ENCODE measurements at places on chromosomes 1 and 21.

GRCh38 chr1:3727042-3727824 is 25.0 kb upstream of the CCDC27 start:
- no peak for DNase-seq

DNA sequence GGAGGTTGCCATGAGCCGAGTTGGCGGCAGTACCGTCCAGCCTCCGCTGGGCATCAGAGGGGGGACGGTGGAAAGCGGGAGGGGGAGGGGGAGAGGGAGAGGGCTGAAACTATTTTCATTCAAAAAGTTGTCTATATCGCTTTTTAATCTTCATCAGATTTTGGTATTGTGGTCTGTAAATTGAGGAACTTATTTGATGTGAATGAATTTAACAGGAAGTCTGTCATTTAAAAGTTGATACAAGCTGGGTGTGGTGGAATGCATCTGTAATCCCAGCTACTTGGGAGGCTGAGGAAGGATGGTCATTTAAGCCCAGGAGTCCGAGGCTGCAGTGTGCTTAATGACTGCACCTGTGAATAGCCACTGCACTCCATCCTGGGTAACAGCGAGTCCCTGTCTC is 3.0 kb upstream of the EPHX4 start:
- no peak for DNase-seq

- DNase-seq, result peak; percentile 86
Observed at GRCh38 chr1:21368515-21369289, 71.2 kb upstream of the NBPF3 start.

DNA sequence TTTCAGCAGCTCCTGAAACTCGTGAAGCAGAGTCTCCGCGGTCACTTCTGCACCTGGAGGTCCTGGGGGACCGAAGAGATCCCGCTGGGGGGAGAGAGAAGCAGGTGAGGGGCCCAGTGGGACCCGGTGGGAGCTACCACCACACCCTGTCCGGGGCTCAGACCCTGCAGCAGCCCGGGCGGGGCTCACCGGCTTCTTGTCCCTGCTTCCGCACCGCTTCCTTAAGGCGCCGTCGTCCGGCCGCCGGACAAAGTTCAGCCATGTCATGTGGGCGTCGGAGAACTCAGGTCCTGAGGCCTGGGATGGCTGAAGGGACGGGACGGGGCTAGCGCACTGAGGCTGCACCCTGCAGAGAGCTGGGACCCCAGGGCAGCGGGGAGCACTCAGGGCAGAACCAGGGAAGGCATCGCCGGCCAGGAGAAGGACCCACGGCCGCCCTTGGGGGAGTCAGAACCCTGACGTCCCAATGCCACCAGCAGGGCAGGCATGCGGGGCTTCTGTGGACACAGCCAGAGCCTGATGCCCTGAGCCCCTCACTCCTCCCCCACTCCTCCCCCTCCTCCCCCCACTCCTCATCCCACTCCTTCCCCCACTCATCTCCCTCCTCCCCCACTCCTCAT is 2.2 kb downstream of the C1QTNF12 start:
- no peak for DNase-seq

DNA sequence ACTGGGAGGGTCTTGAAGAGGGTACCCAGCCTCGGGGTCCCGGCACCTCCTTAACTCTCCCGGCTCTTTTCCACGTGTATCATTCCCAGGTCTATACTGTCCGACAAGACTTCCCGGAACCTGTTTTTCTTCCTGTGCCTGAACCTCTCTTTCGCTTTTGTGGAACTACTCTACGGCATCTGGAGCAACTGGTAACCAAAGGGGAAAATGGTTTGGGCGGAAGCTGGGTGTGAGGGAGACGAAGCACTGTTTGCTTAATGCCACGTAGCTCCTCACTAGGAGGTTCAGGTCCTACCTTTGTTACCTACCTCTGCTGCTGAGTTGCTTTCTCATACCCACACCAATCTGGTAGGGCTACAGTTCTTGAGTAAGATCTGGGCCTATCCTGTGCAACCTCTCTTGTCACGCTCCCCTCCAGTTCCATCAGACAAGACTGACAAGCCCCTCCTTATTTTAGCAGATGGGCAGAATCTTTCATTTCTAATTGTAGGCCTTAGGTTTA is 642 bp downstream of the SLC30A7 start:
- peak; percentile 63 for DNase-seq

GRCh38 chr1:79188337-79188736 is 181.8 kb upstream of the ADGRL4 start:
- no peak for DNase-seq

All from right forelimb (tissue), 1 donor.